ENCODE measurements at places on chromosomes 2 and 18. TPM values are rescaled to one million over a fixed set of nuclear protein-coding genes. Genes with fewer than 3 reads are reported as not detected.

TMEM247 gene
- not detected for total RNA-seq

DNA sequence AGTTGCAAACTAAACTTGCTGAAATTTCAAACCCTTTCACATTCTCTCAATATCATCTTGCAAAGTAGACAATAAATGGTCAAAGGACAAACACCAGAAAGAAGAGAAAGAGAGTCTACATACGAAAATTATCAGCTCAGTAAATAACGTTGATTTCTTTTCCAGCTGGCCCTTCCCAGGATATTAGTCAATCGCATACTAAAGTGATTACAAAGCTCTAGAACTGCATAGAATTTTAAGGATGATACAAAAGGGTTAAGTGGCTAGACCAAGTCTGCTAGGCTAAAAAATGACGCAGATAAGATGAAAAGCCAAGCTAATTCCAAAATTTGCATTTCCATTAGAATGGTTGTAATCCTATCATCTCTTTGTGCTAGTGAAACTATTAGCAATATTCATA lies 405.7 kb downstream of the FBXO15 start:
- DNase-seq, result no peak

DNA sequence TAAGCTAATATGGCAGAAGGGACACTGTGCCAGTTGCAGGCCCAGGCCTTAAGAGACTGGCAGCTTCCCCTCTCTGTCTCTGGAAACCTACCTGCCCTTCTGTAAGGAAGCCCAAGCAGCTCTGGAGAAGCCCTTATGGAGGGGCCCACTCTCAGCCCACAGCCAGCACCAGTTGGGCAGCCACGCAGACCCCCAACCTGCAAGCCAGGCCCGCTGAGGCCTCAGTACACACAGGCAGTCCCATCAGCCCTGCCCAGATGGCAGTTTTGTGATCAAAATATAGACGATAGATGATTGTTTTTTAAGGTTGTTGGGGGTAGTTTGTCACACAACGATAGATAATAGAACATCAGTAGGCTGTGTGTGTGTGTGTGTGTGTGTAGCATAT lies 36.8 kb upstream of the ALPP start:
- DNase-seq, result no peak

- no peak for DNase-seq
Measured at GRCh38 chr2:226631671-226632070, 167.9 kb downstream of the IRS1 start.

DNA sequence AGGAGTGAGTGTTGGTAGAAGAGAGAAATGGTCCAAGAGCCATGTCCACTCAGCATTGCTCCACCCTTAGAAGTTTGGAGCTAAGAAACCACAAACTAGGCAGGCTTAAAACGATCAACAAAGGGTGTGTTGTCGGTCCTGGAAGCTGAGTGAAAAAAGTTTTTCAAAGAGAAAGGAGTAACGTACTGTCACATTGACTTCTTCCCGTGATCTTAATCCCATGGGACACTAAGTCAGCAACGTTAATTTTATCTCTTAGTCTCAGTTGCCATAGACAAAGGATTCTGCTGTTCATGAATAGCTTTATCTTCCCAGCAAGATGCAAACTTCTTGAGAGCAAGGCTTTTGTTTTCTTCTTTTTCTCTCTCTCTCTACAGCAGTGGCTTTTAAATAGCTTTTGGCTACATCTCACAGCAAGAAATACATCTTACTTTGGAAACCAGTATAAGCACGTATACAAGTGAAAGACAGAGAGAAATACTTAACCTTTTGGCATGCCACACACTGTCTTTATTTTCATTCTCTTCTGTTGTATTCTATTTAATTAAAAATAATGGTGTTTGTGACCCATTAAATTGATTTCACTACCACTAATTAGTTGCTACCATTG lies 377.4 kb downstream of the TGIF1 start:
- DNase-seq, result no peak

DNA sequence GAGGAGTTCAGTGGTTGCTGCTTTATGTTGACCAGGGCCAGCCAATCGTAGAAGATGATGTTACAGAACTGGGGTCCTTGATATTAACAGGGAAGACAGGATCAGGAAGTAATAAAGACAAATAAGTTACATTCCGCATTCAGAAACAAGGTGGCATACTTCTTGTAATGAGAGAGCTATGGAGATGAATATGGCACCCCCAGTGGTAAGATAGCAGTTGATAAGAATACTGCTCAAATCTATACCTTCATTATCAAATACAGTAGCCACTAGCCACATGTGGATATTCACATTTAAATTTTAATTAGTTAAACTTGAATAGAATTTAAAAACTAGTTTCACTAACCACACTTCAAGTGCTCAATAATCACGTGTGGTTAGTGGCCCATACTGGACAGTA lies 290.4 kb upstream of the RBMS1 start:
- DNase-seq, result no peak

DNA sequence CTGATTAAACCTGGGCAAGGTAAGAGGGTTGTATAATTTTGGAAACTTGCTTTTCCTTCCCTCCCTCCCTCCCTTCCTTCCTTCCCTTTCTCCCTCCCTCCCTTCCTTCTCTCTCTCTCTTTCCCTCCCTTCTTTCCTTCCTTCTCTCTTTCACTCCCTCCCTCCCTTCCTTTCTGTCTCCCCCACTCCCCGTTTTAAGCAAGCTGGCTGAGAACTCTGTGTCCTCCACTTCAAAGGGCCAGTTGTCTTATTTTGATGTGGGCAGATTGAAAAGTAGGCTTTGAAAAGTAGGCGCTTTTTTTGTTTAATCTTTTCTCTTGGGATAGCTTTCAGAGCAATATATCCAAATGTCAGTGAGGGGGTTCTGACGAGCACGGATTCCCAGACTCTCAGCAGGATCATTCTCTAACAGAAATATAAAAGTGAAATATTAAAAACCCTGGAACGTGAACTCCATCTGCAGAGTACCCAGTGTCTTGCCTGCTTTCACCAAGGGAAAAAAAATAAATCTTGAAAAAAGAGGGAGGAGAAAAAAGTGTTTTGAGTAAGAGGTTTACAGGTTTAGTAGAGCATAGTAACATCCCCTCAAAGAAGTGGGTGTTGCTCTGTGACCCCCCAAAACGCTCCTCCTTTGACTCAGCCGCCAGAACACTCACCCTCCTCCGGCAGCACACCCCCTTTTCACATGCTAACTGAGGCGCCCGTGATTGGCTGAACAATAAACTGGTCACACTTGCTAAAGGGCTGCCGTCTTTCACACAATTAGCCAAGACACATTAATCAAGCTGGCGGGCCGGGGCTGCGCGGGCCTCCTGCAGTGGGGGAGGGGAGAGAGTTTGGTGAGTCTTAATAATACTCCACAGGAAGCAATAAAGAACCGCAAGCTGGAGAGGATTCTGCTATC lies 52.2 kb downstream of the CDK15 start:
- no peak for DNase-seq

NAT8 gene
- total RNA-seq, result not detected

DNA sequence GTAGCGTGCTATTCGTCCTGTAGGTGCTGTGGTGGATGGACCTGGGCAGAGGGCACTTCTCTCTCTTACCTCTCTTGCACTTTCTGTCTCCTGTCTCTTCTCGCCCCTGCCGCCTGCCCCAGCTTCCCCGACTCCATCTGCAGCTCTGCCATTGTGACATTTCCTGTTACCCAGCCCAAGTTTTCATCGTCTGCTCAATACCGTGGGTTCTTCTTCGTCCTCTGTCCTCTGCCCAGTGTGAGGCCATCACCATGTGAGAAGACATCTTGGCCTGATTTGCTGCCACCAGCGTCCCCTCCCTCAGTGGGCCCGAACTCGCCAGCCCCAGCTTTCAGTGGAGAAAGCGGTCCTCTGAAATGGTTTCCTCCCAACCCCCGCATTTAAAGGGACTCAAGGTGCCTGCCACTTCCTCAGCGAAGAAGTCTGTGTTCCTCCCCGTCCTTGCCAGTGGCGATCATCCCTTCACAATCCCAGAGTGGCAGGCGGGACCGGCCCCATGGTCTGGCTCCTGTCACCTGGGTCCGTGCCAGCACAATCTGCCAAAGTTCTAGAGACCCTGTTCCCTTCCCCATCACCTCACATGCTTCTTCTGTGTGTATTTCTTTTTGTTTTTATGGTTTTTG lies 18.0 kb downstream of the TGOLN2 start:
- peak; percentile 68 for DNase-seq

DDX18 gene
- 157 TPM for total RNA-seq

DNA sequence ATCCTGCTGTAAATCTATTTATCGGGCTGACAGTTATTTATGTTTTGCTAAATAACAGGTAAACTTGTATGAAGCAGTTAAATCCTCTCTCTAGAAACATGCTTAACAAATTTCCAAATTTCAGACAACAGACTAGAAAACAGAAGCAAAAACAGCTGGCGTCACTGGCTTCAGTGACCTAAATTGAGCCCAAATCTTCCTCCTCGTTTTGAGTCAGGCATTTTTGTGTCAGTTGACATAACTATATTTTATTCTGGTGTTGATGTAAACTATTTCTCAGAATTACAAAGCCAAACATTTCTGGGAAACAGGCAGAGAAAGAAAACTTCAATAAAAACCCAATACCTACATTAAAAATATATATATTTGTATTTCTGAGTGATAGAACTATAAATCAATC lies 21.7 kb downstream of the RBMS1 start:
- peak; percentile 70 for DNase-seq

DNA sequence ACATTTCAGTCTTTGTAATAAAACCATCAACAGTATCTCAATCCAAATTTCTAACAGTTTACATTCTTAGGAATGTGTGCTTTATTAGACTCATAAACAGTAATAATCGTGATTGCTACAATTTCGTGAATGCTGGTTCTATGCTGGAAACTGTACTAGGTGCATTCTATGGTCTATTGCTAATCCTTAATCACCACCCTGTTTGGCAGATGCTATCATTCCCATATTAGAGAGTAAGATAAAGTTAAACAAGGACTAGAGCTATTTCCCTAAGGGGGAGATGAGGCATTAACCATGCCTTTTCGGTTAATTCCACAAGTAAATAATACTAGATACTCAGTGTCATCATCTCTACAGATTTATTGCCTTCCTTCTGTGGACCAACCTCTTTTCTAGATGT lies 244.0 kb downstream of the PAX3 start:
- DNase-seq, result no peak

GRCh38 chr2:6370753-6371551 lies 494.8 kb downstream of the CMPK2 start:
- no peak for DNase-seq

DNA sequence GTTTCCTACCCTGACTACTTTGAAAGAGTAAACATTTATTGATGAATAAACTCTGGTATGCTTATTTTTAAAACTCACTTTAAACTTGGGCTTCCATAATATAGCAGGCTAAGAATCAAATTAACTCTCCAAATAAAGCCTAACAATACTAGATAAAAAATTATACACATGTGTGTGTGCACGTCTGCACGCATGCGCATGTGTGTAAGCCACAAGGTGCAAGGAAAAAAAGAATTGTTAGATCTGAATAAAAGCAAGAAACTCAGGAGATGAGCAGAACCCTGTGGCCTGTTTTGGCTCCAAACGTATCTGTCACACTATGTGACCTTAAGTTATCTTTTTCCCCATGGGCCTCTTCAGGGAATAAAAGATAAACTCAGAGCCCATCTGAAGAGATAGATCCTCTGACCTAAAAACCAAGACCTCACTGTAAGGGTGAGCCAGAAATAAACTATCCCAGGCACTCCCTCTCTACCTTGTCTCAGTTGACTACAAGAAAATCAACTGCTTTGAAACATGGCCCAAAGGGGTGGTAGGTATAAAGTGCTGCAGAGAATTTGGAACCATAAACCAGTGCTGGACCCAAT lies 6.3 kb downstream of the HDHD2 start:
- no peak for DNase-seq
